ENCODE measurements at places on chromosomes 1 and 21. TPM values are rescaled to one million over a fixed set of nuclear protein-coding genes. Genes with fewer than 3 reads are reported as not detected.

Gene C1orf87
- total RNA-seq = not detected

Gene CFAP141
- total RNA-seq = not detected

Gene CFAP107
- total RNA-seq = not detected

Gene SLFNL1
- 0.11 TPM for total RNA-seq
